A549 treated with ZK216348 at 1 μM for 4 hours (cell line): ENCODE measurements at places on chromosomes 6 and 20. TPM values are rescaled to one million over a fixed set of nuclear protein-coding genes. Genes with fewer than 3 reads are reported as not detected.

The AFDN gene
- total RNA-seq: 16.1 to 25.6 TPM (median 22.1 TPM) in 5 replicates

The VGLL2 gene
- not detected in 5 replicates for total RNA-seq

The NR2E1 gene
- 0.09 TPM in 1 of 5 replicates, not detected in the others for total RNA-seq

The PGC gene
- total RNA-seq: not detected in 5 replicates

The RWDD2A gene
- 1.2 to 2.2 TPM (median 1.5 TPM) in 5 replicates for total RNA-seq

The CGA gene
- total RNA-seq: 0.16 to 0.25 TPM in 2 of 5 replicates, not detected in the others

The EEF1A1 gene
- total RNA-seq: 7,428 to 9,534 TPM (median 7,671 TPM) in 5 replicates

The SNAP25 gene
- total RNA-seq: 11.5 to 20.3 TPM (median 15.3 TPM) in 5 replicates

The COL9A1 gene
- 0.19 TPM in 1 of 5 replicates, not detected in the others for total RNA-seq

The ANKRD60 gene
- total RNA-seq: not detected in 5 replicates

The ENPP1 gene
- total RNA-seq: 0.94 to 1.9 TPM (median 1.5 TPM) in 5 replicates

The IL17A gene
- total RNA-seq: not detected in 5 replicates

The SCUBE3 gene
- total RNA-seq: 0.05 to 0.08 TPM (median 0.07 TPM) in 5 replicates

The UBD gene
- 0.35 to 0.74 TPM (median 0.53 TPM) in 5 replicates for total RNA-seq

The VARS1 gene
- total RNA-seq: 43.4 to 61.7 TPM (median 60.4 TPM) in 5 replicates
